Renal pelvis (tissue), 12 donors: ENCODE measurements at places on chromosomes 5 and 9. TPM values are rescaled to one million over a fixed set of nuclear protein-coding genes. Genes with fewer than 3 reads are reported as not detected.
A peak's percentile ranks its signal among the peaks of the same experiment; 100 is the strongest.

- DNase-seq: no peak
These were observed 27.0 kb downstream of the TCF7 start for GRCh38 chr5:134141331-134142050.

DNA sequence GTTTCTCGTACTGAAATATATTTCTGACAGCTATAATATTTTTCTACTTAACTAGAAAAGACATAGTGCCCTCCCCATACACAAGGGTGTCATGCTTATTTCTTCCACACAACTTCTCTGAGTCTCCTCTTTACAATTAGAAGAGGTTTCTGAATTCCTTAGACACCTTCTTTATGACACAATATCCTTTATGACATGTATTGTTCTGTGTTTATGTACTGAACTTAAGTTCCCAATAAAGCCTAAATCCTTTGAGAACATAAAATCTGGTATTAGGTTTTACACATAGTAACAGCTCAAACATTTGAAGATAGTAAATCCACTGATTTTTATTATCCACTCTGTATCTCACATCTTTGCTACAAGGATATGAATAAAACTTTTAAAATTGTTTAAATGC, 32.5 kb downstream of the GRAMD2B start:
- DNase-seq: no peak

- DNase-seq: no peak
These were observed 11.8 kb downstream of the HDHD3 start for GRCh38 chr9:113364951-113365350.

DNA sequence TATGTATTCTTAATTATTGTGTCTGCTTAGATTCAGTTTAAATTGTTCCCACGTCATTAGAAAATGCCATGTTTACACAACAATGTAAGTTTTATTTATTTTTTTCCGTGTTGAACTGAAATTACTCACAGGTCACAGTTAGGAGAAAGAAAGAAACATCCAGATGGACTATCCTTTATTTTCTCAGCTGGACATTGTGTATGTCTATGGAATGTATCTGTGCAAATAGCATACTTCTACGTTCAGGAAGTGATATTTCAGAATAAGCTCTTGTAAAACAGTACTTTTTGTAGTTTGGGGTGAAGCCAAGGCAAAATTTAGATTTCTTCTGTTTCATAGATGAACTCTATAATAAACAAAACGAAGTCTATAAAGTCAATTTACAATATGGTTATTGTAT, 249.0 kb upstream of the ZNF608 start:
- peak; percentile 27 for DNase-seq

Gene PFN3
- polyA plus RNA-seq: 6.2 TPM
